Endothelial cell of coronary artery (primary cell): ENCODE measurements at places on chromosomes 6 and 20. TPM values are rescaled to one million over a fixed set of nuclear protein-coding genes. Genes with fewer than 3 reads are reported as not detected.

Gene C20orf144
- 0.09 TPM in 2 replicates for total RNA-seq

Gene TRIM40
- total RNA-seq, result not detected in 2 replicates

Gene ZNF334
- total RNA-seq, result 0.36 and 1.2 TPM in 2 replicates

Gene CDH26
- total RNA-seq, result under 0.01 TPM in 1 of 2 replicates, not detected in the other

Gene PTK7
- 15.3 and 24.6 TPM in 2 replicates for total RNA-seq

Gene OCSTAMP
- total RNA-seq, result not detected in 2 replicates

Gene LRRN4
- not detected in 2 replicates for total RNA-seq

Gene BCAS1
- total RNA-seq, result under 0.01 TPM in 1 of 2 replicates, not detected in the other

Gene SIRPD
- total RNA-seq, result 0.09 TPM in 1 of 2 replicates, not detected in the other
